ACHN (cell line): ENCODE measurements at places on chromosomes 6 and 20.
A peak's percentile ranks its signal among the peaks of the same experiment; 100 is the strongest.

GRCh38 chr20:60447703-60448102, 489.5 kb downstream of the CDH26 start:
- no peak for DNase-seq

- no peak for DNase-seq
Observed at GRCh38 chr20:52410182-52410647, 218.6 kb upstream of the ZFP64 start.

- DNase-seq = no peak
Observed at GRCh38 chr6:108157981-108158525, 7.8 kb upstream of the NR2E1 start.

DNA sequence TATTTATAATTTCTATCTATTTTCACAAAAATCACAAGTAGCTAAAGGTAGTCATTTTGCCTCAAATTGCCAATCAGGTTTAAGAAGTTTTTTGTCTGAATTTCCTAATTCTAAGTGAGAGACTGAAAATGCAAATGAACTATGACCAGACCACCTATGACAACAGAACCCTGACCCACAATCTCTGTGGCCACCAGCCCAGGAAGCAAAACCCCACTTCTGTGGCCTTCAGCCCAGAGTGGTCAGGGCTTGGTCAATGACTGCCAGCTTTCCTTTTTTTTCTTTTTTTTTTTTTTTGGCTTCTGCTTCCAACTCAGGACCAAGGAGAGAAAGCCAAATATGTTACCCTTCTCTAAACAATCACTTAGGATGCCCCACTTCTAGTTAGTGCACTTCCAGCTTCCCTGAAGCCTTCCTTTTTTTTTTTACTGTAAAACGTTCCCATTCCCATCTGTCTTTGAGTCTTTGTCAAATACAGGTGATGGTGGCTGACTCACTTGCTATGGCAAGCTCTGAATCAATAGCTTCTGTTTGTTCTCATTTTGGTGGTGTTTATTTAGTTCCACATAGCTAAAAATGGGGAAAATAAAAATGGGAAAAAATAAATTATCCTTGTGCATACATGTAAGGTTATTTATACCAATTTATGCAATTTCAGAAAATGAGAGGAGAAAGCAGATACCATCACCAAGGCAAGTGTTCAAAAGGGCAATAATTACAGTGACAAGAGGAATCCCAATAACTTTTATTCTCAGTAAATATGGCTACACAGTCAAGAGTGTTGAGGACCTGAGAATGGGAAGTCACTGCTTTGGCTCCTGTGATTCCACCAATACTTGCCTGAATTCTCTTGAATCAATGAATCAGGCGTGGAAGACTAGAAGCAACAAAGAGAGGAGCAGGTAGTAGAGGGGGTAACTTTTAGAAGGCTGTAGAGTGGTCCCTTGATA, 170.3 kb upstream of the PDE7B start:
- DNase-seq = no peak

DNA sequence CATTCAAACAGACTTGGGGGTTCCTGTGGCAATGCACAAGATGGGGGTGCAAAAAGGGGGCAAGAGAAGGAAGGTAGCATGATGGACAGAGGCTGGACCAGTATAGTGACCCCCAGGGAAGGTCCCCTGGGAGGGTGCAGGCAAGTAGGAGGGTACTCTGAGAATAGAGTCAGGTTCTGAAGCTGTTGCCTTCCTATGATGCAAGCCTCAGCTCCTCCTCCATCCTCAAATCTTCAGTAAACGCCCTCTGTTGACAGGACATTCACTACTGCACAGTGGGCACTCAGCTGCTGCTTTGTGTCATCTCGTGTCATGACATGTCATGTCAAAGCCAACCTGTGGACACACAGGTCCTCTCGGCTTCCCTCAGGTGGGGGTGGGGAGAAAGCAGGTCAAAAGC, 5.8 kb upstream of the SDCBP2 start:
- no peak for DNase-seq

GRCh38 chr20:24718277-24718676, 230.8 kb upstream of the CST7 start:
- DNase-seq = no peak

DNA sequence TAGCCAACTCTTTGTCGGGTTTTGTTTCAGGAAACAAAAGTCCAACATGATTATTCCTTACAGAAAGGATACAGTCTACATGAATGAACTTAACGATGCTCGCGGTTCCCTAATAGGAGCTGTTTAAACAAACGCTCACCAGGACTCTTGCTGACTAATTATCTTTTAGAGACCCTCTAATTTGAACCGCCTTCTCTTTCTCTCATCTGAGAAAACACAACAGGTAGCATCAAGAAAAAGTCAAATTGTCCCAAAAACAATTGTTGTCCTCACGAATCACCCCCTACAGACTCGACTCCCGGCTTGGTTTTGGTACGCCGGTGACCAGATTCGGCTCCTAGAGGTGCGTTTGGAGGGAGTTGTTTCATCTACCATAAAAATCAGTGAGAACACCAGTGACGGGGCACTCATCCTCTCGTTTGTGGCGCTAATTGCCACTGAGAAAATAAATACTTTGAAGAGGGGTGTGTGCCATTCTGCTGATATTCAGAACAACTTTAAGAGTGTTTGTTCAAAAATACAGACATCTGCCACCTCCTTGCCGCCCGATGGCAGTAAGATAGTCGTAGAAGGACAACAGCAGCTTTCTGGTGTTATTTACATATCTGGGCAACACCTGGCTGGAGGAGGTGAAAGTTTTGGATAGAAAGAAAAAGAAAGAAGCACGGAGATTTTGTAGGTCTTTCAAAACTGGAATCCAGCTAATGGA, 1.1 kb upstream of the SIM1 start:
- peak; percentile 26 for DNase-seq

DNA sequence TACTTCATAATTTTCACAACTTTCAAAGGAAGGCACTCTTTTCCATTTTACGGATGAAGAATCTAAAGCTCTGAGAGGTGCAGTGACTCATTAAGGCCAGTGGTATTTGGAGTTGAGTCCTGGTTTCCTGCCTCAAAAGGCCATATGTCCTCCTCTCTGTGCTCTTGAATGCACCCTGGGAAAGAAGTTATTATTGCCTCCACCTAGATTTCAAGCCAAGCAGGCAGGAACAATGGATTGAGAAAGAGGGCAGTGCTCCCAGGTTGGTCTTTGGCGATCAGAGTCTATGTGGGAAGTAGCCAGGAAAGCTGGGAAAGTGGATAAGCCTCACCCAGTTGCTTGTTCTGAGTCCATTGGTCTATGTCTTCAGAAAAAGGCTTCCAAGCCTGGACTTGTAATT, 165.0 kb downstream of the MAFB start:
- DNase-seq = no peak

DNA sequence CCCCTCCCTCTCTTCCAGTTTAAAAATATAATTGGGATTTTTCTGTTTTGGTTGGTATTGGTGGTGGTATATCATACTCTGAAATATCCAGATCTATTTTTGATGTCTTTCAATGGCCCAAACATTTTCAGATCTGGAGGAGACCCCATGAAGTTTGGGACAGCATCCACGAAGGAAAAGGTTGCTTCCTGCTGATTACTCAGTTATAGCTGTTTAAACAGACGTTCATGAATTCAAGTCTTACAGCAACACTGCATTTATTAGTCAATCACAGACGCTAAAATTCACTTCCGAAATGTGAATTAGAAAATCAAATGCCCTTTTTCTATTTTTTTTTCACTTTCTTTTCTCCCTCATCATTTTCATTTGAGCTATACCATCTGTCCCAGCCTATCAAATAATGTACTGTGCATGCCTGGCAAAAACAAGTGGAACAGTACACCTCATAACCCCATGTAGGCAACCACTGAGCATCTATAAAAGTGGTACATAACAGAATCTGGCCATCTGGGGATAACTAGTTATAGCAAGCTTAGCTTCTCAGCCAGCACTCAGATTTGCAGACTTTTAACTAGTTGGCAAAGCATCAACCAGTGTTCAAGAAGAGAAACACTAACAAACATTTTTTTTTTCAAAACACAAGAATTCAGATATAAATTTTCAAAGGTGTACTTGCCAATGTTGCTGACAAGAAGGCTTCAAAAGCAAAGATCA, 124.5 kb downstream of the HIVEP2 start:
- no peak for DNase-seq

DNA sequence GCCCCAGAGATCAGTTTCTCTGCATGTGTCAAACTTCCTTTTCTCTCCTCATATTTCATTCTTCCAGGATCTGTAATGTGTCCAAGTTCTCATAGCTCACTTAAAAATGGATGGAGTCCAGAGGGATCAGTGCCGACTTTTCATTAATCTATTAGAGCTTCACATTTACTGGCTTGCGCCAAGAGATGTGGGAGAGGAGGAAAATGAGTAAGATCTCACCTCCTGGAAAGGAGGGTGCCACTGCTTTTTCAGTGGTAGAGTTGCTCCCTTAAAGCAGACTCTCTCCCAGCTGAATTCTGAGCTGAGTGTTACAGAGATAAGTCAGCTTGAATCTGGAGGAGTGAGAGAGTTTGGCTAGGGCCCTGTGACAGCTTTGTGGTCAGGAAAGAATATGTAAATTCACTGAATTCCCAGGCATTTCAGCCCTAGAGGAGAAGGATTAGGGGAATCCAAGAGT, 175.9 kb downstream of the SOX4 start:
- peak; percentile 48 for DNase-seq
